Regular cardiac myocyte (primary cell): ENCODE measurements at places on chromosomes 5 and 9. TPM values are rescaled to one million over a fixed set of nuclear protein-coding genes. Genes with fewer than 3 reads are reported as not detected.

Gene SLC46A2
- not detected in 2 replicates for total RNA-seq

Gene ZSWIM6
- 10.0 and 11.8 TPM in 2 replicates for total RNA-seq

Gene ECSCR
- total RNA-seq: 3.4 and 9.2 TPM in 2 replicates

Gene OLFM1
- total RNA-seq: 1.2 and 5.1 TPM in 2 replicates

Gene FBP2
- total RNA-seq: not detected in 2 replicates

Gene SNCB
- 0.56 and 1.3 TPM in 2 replicates for total RNA-seq

Gene TMEM174
- total RNA-seq: not detected in 2 replicates

Gene TLX3
- not detected in 2 replicates for total RNA-seq

Gene DAB2
- 34.1 and 113 TPM in 2 replicates for total RNA-seq

Gene TOPORS
- total RNA-seq: 35.2 and 46.2 TPM in 2 replicates

Gene MARCHF11
- total RNA-seq: not detected in 2 replicates

Gene FAT2
- total RNA-seq: under 0.01 TPM in 2 replicates

Gene TCF7
- under 0.01 and 0.38 TPM in 2 replicates for total RNA-seq

Gene CLIC3
- total RNA-seq: 0.56 and 1.7 TPM in 2 replicates

Gene TSSK1B
- under 0.01 TPM in 1 of 2 replicates, not detected in the other for total RNA-seq

Gene ZBTB6
- total RNA-seq: 15.0 and 15.2 TPM in 2 replicates

Gene SLC25A51
- total RNA-seq: 95.3 and 114 TPM in 2 replicates

Gene PCA3
- under 0.01 TPM in 1 of 2 replicates, not detected in the other for total RNA-seq

Gene NOXA1
- 0.28 TPM in 1 of 2 replicates, not detected in the other for total RNA-seq

Gene STC2
- 449 and 1,347 TPM in 2 replicates for total RNA-seq

Gene PDE6A
- total RNA-seq: not detected in 2 replicates

Gene TGFBI
- 601 and 2,751 TPM in 2 replicates for total RNA-seq

Gene PCDHA11
- total RNA-seq: under 0.01 and 0.28 TPM in 2 replicates

Gene FUBP3
- 32.7 and 40.8 TPM in 2 replicates for total RNA-seq

Gene ABCA1
- 73.2 and 107 TPM in 2 replicates for total RNA-seq

Gene FCN1
- total RNA-seq: not detected in 2 replicates

Gene POU4F3
- total RNA-seq: under 0.01 TPM in 2 replicates

Gene PTPA
- 86.3 and 146 TPM in 2 replicates for total RNA-seq

Gene SAXO1
- total RNA-seq: under 0.01 TPM in 1 of 2 replicates, not detected in the other

Gene MYO10
- total RNA-seq: 57.8 and 104 TPM in 2 replicates

Gene GRAMD2B
- 17.8 and 34.7 TPM in 2 replicates for total RNA-seq

Gene SPINK7
- not detected in 2 replicates for total RNA-seq

Gene PCDHGA9
- total RNA-seq: 2.1 and 3.1 TPM in 2 replicates

Gene SPOCK1
- total RNA-seq: 108 and 173 TPM in 2 replicates

Gene PCDHGA3
- 0.38 and 1.7 TPM in 2 replicates for total RNA-seq

Gene NMUR2
- not detected in 2 replicates for total RNA-seq
